ENCODE measurements at places on chromosomes 4 and X. TPM values are rescaled to one million over a fixed set of nuclear protein-coding genes. Genes with fewer than 3 reads are reported as not detected.

DNA sequence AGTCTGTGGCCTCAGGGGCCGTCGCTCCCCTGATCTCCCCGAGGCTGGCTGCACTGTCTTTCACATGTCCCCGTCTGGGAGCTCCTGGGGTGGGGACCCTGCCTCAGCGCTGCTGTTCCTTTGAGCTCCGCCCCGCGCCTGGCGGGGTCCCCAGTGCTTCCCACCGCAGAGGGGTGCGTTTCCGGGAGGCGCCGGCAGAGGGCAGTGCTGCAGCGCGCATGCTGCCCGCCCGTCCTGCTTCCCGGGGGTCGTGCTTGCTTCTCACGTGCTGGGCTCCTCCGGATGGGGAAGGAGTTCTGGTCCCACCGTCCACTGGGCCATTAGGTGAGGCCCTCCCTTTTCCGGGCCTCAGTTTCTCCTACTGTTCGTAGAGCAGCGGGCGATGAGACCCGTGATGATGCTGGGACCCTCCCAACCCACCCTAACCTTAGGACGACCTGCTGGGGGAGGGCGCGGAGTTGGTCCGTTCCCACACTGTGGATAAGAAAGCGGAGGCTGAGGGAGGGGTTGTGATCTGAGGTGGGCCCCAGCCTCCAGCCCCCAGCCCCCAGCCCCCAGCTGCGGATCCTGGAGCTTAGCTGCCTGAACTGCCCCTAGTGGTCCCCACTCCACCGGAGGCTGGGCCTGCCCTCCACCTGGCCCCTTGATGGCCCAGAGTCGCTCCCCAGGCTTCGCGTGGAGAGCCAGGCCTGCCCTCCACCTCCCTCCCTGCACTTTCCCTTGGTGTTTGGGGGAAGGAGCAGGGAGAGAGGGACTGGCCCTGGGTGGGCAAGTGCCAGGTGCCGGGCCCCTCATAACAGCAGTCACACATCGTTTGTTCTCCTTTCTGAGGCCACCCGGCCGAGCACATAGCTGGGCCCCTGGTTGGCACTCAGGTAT is 15.3 kb downstream of the CPZ start:
- DNase-seq, result peak; percentile 20
- H3K4me1 ChIP-seq, result peaks cover 10% of the 10 kb centered on the region
- no peak overlapping the region for H3K27ac ChIP-seq
- no peak overlapping the region for H3K4me3 ChIP-seq
- no peaks in the 10 kb centered on the region for H3K36me3 ChIP-seq
- H3K27me3 ChIP-seq, result peaks cover 6% of the 10 kb centered on the region

DNA sequence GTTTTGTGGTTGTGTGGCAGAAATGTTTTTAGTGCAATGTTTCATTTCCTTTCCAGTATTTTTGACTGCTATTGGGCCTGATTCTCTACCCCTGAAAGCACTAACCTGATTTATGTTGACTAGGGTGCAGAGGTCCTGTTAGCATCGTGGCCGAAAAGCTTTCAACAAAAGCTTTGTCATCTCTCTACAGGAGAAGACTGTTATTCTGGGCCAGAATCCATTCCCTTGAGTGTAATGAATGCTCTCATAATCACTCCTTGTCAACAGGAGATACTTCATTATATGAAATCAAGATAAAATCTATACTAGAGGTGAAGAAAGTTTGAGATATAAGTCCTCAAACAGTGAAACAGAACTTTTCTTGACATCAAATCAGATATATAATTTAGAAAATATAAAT is 195.5 kb downstream of the ZNF330 start:
- no peaks in the 10 kb centered on the region for H3K27me3 ChIP-seq
- no peak overlapping the region for H3K27ac ChIP-seq
- no peak overlapping the region for H3K4me3 ChIP-seq
- no peaks in the 10 kb centered on the region for H3K4me1 ChIP-seq
- no peaks in the 10 kb centered on the region for H3K36me3 ChIP-seq

CYSLTR1 gene
- 9.2 TPM for total RNA-seq

DNA sequence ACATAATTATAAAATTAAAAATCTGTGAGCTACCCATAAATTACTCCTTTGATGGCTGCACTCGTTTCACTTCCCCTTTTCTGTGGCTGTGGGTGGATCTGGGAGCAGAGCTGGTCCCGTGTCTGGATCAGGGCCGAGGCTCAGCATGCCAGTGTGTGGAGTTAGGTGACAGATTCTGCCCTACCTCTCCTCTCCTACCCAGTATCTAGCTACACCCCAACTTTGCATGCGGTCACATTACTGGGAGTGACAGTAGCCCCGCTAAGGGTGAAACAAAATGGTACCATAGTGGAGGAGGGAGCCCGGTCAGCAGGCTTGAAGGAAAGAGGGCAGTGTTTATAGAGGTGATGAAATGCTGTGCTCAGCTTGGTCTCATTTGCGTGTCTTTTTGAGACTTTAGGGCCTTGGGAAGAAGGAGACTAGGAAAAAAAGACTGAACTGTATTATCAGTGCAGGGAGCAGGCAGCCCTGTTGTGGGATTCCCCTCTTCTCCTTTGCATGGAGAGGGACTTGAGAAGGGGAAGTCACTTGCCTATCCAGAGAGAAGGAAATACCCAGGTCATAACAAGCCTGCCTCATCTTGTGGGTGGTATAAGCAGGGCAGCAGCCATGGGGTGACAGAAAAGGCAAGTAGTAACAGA is 48.4 kb downstream of the ARHGAP10 start:
- no peaks in the 10 kb centered on the region for H3K4me1 ChIP-seq
- no peak for DNase-seq
- H3K4me3 ChIP-seq, result no peak overlapping the region
- no peaks in the 10 kb centered on the region for H3K36me3 ChIP-seq
- H3K27me3 ChIP-seq, result no peaks in the 10 kb centered on the region

DNA sequence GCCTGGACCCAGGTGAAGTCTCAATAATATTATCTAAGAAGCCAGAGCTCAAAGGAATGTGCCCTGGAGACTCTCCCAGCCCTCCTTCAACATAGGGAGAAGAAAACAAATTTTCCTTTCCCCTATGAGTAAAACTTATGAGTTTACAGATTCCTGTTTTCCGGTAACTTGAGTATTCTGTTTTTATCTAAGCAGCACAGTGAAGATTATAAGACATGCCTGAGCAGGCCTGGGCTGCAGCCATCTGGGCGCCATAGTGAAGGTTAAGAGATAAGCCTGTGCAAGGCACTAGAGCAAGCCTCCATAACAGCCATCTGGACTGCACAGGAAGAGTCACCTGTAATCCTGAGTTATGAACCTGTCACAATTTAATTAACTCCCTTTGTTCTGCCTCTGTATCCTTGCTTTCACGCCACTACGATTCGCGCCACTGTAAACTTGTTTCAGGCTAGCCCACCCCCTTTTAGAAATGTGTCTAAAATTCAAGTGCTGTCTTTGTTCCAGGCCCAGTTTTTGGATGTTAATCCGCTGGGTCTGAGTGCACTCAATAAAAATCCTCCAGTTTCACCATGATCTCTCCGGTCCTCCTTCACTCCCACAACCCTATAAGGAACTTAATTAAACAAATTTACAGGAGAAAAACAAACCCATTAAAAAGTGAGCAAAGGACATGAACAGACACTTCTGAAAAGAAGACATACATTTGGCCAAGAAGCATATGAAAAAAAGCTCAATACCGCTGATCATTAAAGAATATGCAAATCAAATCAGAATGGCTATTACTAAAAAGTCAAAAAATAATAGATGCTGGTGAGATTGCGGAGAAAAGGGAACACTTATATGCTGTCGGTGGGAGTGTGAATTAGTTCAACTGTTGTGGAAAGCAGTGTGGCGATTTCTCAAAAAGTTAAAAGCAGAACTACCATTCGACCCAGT is 189.5 kb downstream of the APBB2 start:
- H3K27ac ChIP-seq, result no peak overlapping the region
- no peaks in the 10 kb centered on the region for H3K36me3 ChIP-seq
- no peak overlapping the region for H3K4me3 ChIP-seq
- no peak for DNase-seq

All from spinal cord (tissue), 10 donors.